GM23338 (cell line): ENCODE measurements at places on chromosomes 12 and 14. TPM values are rescaled to one million over a fixed set of nuclear protein-coding genes. Genes with fewer than 3 reads are reported as not detected.

- DNase-seq: no peak
These were observed 84.5 kb upstream of the MANSC4 start for GRCh38 chr12:27864521-27864920.

CLEC1A gene
- total RNA-seq: 1.1 TPM in 1 of 2 replicates, not detected in the other

IRF2BPL gene
- 97.8 and 119 TPM in 2 replicates for total RNA-seq

TRIM9 gene
- total RNA-seq: 6.2 and 8.4 TPM in 2 replicates

DNA sequence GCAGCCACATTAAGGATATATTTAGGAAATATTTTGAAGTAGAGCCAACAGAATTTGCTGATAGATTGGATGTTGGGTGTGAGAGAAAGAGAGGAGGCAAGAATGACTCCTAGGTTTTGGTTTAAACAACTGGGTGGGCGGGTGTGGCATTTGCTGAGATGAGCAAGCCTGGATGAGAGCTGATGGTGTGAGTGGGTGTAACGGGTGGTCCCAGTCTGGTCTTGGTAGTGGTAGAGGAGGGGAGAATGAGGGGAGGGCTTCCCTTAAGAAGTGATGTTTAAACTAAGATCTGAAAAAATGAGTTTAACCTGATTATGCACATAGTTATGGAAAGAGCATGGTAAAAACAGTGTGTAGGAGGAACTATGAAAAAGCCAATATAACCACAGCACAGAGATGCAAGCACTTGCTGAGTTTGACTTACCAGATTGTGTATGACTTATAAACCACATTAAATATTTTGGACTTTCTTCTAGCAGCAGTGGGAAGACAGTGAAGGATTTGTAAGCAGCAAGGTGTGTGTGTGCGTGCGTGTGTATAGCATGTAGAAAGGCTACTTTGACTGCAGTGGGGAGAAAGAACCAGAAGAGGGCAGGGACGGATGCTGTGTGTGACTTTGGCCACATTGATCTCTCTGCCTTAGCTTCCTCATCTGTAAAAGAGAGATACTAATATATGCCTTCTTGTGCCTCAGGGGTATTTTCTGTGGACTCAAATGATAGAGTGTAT, 139.7 kb downstream of the PRIMA1 start:
- DNase-seq: peak; percentile 77

GRCh38 chr14:59511916-59512575, 27.7 kb downstream of the JKAMP start:
- peak; percentile 78 for DNase-seq

DNA sequence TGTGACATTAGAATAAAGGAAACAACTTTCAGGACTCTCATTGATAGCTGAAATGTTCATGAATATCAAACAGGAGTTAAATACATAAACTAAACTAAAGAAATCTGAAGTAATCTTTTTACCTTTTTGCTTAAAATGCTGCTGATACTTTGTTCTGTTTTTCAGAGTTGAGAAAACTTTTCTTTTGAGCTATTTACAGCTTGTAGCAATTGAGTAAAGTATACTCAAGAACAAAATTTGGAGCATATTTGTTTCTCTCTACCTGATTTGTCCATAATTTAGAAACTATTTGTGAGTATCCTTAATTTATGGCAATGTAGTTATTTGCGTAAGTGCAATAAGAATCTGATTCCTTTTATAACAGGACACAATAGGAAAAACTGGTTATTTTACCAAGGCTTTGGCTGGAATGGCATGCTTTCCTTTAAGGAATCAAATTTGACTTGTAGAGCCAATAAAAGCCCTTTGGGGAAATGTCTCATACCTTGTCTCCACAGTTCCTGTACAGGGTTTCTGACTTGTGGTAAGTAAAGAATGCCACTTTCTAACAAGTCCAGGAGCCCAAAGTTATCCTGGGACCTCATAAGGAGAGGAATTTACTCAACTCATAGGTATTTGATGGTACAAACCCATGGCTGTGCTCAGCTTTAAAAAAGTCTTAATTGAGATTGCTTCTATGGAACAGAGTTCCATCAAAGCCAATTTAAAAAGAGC, 195.7 kb downstream of the TMEM117 start:
- DNase-seq: no peak

DNA sequence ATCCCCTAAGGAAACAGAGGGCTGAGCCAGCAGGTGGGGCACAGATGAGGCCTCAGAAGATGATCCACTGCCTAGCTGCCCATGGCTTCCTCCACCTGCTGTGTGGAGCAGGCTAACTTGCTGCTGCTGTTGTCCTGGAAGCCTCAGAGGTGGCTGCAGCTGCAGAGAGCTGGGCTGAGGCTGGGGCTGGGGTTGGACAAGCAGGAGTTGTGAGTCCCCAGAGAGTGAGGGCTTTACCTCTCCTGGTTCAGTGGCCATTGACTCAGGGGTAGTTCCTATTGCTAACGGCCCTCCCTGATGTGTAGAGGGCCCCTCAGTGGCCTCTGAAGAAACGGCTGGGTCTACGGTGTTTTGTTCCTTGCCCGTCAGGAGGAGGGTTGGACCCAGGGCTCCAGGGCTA, 13.7 kb upstream of the PRKAG1 start:
- no peak for DNase-seq

EP400 gene
- 47.7 and 57.2 TPM in 2 replicates for total RNA-seq

GRCh38 chr14:68550338-68550715, 242.5 kb downstream of the ZFP36L1 start:
- DNase-seq: no peak

- DNase-seq: no peak
These were observed 314.8 kb upstream of the FKBP4 start for GRCh38 chr12:2479851-2480535.

SLC35F4 gene
- total RNA-seq: not detected in 2 replicates

GRCh38 chr12:102708108-102708507, 208.9 kb downstream of the PAH start:
- DNase-seq: no peak

RAD9B gene
- not detected in 2 replicates for total RNA-seq

HCFC2 gene
- total RNA-seq: 0.54 and 1.9 TPM in 2 replicates

KLRC2 gene
- not detected in 2 replicates for total RNA-seq

GRCh38 chr12:80189241-80189640, 89.9 kb downstream of the OTOGL start:
- no peak for DNase-seq

TRHDE gene
- 5.7 and 7.7 TPM in 2 replicates for total RNA-seq

DNA sequence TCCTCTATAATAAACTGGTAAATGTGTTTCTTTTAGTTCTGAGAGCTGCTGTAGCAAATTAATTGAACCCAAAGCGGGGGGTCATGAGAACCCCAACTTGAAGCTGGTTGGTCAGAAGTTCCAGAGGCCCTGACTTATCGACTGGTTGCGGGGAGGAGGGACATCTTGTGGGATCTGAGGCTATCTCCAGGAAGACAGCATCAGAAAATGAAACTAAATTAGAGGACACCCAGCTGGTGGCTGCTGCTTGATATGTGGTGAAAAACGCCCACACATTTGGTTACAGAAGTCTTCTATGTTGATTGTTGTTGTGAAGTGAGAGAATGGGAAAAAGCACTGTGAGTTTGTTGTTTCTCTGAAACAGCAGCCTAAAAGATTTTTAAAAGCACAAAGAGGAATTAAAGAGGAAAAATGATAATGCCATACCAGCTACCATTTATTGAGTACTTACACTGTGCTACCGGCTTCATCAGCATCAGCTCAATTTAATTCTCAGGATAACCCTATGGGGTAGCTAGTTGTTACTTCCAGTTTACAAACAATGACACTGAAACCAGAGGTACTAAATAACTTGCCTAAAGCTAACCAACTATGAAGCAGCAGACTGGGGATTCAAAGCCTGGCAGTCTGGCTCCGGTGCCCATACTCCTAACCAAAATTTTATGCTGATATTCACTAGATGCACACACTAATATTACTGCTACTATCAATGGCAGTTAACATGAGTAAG, 24.3 kb downstream of the DDX24 start:
- DNase-seq: no peak

LTBP2 gene
- total RNA-seq: 0.49 and 2.1 TPM in 2 replicates

DNA sequence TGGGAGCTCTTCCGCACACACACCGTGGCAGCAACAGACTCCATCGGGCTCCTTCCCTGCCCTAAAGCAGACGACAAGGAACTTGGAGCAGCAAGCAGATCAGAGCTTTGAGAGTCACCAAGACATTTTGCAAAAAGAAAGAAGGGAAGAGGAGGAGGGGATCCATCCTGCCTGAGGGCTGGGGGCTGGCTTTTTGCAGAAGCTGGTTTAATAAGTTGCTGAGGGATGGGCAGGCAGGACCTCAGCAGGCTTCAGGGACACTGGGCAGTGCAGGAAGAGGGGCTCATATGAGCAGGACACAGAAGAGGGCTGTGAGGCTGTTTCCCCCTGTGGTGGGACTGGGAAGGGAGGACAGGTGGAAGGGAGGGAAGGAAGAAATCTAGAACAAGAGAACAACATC, 133.4 kb upstream of the GSC start:
- no peak for DNase-seq

GRCh38 chr12:106150555-106150954, 11.8 kb upstream of the NUAK1 start:
- DNase-seq: no peak

SNAPC1 gene
- total RNA-seq: 14.8 and 19.5 TPM in 2 replicates

- DNase-seq: no peak
These were observed 62.7 kb downstream of the CHST11 start for GRCh38 chr12:104519190-104520019.

DNA sequence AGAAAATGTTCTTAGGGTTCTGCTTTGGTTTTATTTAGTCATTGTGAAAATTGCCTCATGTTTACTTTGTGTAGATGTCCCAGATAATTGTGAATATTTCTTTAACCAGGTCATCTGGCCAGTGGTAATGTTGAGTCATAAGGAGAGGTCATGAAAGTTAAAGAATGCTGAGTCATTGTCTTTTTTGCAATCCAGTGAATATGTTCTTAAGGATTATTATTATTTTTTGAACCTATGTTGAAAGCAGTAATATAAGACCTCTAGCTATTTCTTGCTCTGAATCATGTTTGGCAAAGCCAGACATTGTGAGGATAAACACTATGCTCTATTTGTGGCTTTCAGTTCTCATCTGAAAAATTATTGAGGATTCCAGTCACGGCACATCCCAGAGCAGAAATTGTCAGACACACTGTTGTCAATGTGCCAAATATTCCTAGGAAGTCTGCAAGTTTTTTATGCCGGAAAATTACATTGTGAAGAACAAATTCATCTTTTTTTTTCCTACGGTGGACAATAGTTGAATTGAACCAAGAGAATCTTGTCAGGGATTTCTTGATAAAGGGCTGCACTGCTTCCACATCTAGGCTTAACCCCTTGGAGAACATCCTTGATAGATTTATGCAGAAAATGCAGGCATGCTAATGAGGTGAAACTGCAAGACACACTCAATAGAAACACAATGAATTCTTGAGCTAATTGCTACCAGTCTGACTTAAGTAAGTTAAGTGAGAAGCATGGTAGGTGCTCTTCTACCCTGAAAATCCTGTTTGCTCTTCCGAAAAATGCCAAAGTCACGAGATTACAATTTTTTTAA, 369.6 kb downstream of the ATP23 start:
- no peak for DNase-seq
